ENCODE measurements at places on chromosomes 3 and 15.
A peak's percentile ranks its signal among the peaks of the same experiment; 100 is the strongest.

GRCh38 chr15:101178931-101179330 is 72.9 kb downstream of the CHSY1 start:
- DNase-seq = no peak

GRCh38 chr3:40780925-40781406 is 256.2 kb downstream of the ZNF621 start:
- DNase-seq = no peak

GRCh38 chr3:49512781-49513355 is 41.4 kb upstream of the BSN start:
- DNase-seq = no peak

DNA sequence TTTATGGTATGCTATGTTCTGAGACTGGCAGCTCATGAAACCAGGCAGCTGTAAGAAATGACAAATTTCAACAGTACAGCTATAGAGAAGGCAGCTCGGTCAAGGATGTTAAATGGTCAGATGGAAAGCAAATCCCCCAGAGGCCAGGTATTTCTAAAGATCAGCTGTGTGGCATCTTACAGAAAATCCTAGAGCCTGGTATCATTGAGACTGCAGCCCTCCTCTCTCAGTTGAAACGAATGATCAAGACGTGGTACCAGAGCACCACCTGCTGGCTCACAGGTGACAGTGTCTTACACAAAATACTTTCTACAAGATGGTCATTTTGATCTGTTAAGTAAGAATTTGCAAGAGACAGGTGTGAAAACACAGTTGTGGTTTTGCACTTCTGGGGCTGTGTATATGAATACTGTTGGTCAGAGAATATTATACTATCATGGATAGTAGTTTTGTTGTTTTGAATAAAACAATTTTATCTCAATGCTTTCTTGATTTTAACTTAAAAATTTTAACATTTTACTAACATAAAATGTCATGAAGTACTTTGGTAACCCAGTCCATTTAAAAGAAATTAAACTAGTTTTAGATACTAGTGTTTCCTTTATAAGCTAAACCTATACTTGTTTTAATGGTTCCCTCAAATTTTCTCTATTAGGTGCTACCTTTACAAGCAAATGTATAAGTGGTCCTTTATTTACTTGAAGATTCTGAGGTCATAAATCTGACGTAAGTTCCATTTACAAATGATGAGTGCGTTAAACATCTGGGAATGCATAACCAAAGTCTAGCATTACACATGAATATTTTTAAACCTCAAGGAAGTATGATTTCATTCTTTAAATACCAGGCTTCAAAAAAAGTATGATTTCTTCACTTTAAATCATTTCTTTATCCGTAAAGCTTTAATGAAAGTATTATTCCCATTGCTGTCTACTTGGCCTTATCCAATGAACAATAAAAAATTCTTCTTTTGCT is 121.8 kb downstream of the PDZRN3 start:
- DNase-seq = peak; percentile 73

- no peak for DNase-seq
Observed at GRCh38 chr3:8085498-8085897, 416.1 kb upstream of the LMCD1 start.

GRCh38 chr3:175764722-175765121 is 905.6 kb downstream of the NAALADL2 start:
- DNase-seq = no peak

- peak; percentile 87 for DNase-seq
Observed at GRCh38 chr15:75620841-75621391, 4.6 kb downstream of the SNUPN start.
